ENCODE measurements at places on chromosomes 7 and 10. TPM values are rescaled to one million over a fixed set of nuclear protein-coding genes. Genes with fewer than 3 reads are reported as not detected.

HGF gene
- 0.39 TPM for total RNA-seq

- no peak for DNase-seq
Measured at GRCh38 chr10:94983555-94983954, 45.1 kb downstream of the CYP2C9 start.

DNA sequence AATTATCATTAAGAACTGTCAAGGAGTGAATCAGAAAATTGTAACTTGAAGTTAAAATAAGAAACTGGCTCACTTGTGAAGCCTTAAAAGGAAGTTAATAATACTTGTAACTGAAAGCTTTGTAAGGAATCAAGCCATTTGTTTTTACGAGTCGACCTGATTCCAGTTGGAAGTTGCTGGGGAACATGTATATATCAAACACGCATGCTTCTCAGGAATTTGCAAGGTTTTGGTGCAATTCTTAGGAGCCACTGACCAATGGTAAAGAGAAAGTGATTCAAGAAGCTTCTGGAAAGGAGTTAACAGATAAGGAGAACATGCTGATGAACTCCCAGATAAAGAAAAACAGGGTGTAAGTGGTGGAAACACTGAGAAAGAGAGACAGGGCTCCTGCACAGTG is 56.4 kb downstream of the ETV1 start:
- DNase-seq, result no peak

- DNase-seq, result no peak
Measured at GRCh38 chr10:6460861-6461409, 119.1 kb downstream of the PRKCQ start.
